ENCODE measurements at places on chromosomes 4 and X. TPM values are rescaled to one million over a fixed set of nuclear protein-coding genes. Genes with fewer than 3 reads are reported as not detected.

Gene FHIP1A
- 11.6 TPM for total RNA-seq

DNA sequence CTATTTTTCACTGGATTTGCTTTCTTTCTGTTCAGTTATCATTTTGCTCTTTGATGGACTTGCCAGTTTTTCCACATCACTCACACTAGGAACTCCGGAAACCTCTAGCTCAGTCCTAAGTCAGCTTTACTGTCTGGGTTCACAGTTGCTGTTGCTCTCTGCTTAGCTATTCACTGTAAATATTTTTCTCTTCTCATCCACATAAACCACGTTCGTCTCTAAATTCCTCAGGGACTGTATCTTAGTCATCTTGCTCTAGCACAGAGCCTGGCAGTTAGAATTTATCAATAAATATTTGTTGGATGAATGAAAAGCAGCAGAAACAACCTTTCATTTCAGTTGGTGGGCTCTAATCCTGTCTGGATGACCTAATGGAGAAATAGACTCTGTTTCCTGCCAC is 119.4 kb upstream of the DMD start:
- H3K27ac ChIP-seq, result no peak overlapping the region
- DNase-seq, result no peak
- H3K36me3 ChIP-seq, result no peaks in the 10 kb centered on the region
- H3K4me3 ChIP-seq, result no peak overlapping the region

GRCh38 chrX:139842326-139843185 is 90.3 kb downstream of the ATP11C start:
- H3K4me1 ChIP-seq, result no peaks in the 10 kb centered on the region
- no peaks in the 10 kb centered on the region for H3K27me3 ChIP-seq
- H3K36me3 ChIP-seq, result no peaks in the 10 kb centered on the region
- H3K4me3 ChIP-seq, result no peak overlapping the region

DNA sequence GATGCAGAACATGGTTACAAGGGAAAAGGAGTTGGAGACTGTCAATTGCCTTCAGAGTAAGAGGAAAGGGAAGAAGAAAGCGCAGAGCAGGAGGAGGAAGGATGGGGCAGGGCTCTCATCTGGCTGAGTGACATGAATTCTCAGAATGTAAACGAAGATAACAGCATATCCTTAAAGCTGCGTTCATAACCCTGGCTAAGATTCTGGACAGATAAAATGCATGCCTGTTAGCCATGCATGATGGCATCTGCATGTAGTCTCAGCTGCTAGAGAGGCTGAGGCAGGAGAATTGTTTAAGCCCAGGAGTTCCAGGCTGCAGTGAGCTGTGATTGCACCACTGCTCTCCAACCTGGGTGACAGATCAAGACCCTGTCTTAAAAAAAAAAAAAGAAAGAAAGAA is 493.5 kb upstream of the PRKX start:
- H3K27ac ChIP-seq, result no peak overlapping the region
- no peaks in the 10 kb centered on the region for H3K4me1 ChIP-seq
- H3K27me3 ChIP-seq, result no peaks in the 10 kb centered on the region
- H3K4me3 ChIP-seq, result no peak overlapping the region

DNA sequence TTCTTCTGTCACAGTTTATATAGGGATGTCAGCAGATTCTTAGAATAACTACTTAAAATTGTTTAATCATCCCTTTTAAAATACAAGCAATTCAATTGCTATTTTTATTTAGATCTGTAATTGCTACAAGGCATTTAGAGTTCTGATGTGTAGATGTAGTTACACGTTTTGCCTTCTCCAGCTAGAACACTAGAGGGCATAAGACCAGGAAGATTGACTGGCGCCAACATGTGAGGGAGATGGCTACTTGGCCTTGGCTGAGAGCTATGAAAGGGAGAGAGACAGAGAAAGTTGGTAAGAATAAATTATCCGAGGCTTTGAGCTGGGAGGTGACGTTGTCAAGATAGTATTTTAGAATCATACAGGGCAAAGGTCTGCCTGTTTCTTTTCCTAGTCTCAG is 563.7 kb upstream of the PRKX start:
- no peaks in the 10 kb centered on the region for H3K4me1 ChIP-seq
- no peaks in the 10 kb centered on the region for H3K36me3 ChIP-seq
- H3K27ac ChIP-seq, result no peak overlapping the region
- H3K27me3 ChIP-seq, result no peaks in the 10 kb centered on the region

DNA sequence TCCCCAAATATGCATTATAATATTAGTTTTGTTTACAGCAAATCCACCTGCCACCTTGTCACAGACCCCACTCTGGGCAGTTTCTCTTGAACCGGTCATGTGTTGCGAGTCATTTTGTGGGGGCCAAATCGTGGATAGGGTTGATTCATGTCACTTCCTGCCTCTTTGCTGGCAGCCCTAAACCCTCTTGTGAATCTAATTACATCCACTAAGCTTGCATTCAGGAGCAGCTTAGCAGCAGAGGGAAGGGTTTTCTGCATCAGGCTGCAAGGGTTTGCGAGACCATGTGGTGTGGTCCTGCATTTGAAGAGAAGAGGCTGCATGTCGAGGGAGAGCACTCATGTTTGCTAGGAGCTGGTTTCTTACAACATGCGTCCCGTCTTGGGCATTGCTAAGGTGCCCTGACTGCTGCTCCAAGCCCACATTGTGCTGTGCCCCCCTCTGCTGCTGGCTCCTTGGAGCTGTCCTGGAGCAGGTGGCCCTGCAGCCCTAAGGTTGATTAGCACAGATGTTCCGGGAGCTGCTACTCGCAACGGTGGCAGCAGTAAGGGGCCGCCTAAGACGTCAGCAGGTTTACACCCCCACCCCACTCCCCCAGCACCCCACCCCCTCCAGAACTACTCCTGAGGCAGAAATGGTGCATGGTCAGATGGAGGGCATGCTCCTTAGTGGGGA is 88.9 kb upstream of the CLDN34 start:
- no peaks in the 10 kb centered on the region for H3K4me1 ChIP-seq
- H3K4me3 ChIP-seq, result no peak overlapping the region
- no peak overlapping the region for H3K27ac ChIP-seq
- DNase-seq, result no peak

Gene AADAT
- total RNA-seq, result 4.6 TPM

Gene IRS4
- not detected for total RNA-seq

DNA sequence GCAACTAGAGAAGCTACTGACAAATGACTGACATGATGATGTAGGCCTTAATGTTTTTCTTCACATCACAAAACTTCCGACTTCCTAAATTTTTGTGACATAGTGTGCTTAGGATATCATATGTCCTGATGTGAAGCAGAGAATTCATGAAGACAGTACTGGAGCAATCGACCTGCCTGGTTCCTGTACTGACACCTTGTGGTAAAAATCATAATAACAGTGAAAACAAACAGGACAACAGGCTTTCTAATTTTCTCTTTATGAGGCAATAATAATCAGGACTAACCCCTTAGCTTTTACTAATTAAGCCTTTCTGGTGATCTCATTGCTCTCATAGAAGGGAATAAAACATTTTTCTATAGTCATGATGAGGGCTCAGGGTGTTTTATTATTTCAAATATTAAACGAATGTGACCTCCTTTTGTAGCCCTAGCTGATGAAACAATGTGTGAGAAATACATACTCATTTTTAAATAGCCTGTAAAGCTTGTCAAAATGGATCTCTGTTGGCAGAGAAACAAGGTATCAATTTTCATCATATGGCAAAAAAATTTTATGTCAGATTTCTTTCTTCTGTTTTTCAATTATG is 158.4 kb downstream of the TENT5D start:
- H3K4me1 ChIP-seq, result no peaks in the 10 kb centered on the region
- no peak for DNase-seq
- no peaks in the 10 kb centered on the region for H3K36me3 ChIP-seq
- H3K27ac ChIP-seq, result no peak overlapping the region
- no peak overlapping the region for H3K4me3 ChIP-seq

Gene RBM46
- not detected for total RNA-seq

DNA sequence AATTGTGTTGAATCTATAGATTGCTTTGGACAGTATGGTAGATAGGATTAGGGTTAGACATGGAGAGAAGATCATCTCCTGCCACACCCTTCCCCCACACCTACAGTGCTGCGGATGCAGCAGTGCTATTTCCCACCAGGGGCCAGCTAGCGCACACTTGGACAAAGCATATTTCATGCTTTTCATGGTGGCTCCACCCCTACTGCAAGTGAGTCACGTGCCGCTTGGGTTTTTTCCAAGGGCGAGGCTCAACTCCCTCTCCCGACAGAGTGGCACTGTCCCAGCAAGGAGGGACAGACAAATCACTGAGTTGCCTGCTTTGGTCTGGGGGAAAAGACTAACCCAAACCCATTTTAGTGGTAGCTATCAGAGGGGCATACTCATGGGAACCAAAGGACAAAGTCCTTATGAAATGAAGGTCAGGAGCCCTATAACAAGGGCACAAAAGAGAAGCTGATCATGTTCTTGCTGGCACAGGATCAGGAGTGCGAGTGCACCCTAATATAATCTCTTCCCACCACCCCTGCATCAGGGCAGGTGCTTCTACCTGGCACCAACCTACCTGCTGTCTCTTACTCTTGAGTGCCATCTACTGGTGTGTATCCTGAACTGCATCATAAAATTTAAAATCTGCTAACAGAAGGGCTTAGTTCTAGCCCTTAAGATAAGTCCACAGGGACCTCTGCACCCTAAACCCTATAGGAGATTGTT is 55.1 kb upstream of the PGAM4 start:
- H3K4me3 ChIP-seq, result no peak overlapping the region
- no peak overlapping the region for H3K27ac ChIP-seq
- no peak for DNase-seq
- no peaks in the 10 kb centered on the region for H3K27me3 ChIP-seq
- H3K36me3 ChIP-seq, result no peaks in the 10 kb centered on the region

- no peak overlapping the region for H3K27ac ChIP-seq
- H3K36me3 ChIP-seq, result no peaks in the 10 kb centered on the region
Measured at GRCh38 chrX:17627026-17627425, 110.3 kb upstream of the SCML1 start.

GRCh38 chr4:152478461-152479237 is 57.2 kb downstream of the FBXW7 start:
- no peaks in the 10 kb centered on the region for H3K4me1 ChIP-seq
- DNase-seq, result no peak
- H3K4me3 ChIP-seq, result no peak overlapping the region
- H3K27me3 ChIP-seq, result no peaks in the 10 kb centered on the region
- H3K36me3 ChIP-seq, result no peaks in the 10 kb centered on the region

GRCh38 chr4:125115476-125115875 is 199.3 kb upstream of the FAT4 start:
- DNase-seq, result no peak
- no peak overlapping the region for H3K27ac ChIP-seq
- H3K4me3 ChIP-seq, result no peak overlapping the region
- no peaks in the 10 kb centered on the region for H3K4me1 ChIP-seq

Gene GPR78
- total RNA-seq, result not detected

GRCh38 chr4:3335982-3336381 is 43.2 kb downstream of the RGS12 start:
- H3K36me3 ChIP-seq, result no peaks in the 10 kb centered on the region
- H3K4me1 ChIP-seq, result no peaks in the 10 kb centered on the region
- H3K27me3 ChIP-seq, result no peaks in the 10 kb centered on the region
- no peak overlapping the region for H3K4me3 ChIP-seq
- DNase-seq, result no peak

Gene NSUN7
- 4.9 TPM for total RNA-seq

Gene NR0B1
- total RNA-seq, result not detected

Gene F11
- 3.5 TPM for total RNA-seq

Gene ZFP42
- not detected for total RNA-seq

Gene LONRF3
- total RNA-seq, result 5.6 TPM
